ENCODE measurements at places on chromosomes 12 and 14.

GRCh38 chr12:9951026-9951675 is 19.0 kb upstream of the CLEC2A start:
- DNase-seq, result peak; percentile 15

DNA sequence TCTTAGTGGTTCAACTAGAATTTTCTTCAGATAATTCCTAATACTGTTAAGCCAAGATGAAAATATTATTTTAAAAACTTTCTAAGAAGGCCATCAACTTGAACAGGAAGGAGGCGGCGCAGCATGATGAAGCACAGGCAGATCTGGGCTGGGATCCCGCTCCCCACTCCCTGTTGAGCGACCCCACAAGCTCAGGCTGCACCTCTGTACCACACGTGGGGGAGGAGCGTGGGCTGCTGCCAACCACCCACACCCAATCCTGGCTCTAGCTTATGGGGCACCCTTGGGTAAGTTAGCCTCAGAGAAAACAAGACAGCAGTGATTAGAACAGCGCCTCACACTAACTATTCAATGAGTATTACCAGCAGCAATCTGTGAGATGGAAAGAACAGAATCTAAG is 6.0 kb downstream of the MTERF2 start:
- DNase-seq, result no peak

DNA sequence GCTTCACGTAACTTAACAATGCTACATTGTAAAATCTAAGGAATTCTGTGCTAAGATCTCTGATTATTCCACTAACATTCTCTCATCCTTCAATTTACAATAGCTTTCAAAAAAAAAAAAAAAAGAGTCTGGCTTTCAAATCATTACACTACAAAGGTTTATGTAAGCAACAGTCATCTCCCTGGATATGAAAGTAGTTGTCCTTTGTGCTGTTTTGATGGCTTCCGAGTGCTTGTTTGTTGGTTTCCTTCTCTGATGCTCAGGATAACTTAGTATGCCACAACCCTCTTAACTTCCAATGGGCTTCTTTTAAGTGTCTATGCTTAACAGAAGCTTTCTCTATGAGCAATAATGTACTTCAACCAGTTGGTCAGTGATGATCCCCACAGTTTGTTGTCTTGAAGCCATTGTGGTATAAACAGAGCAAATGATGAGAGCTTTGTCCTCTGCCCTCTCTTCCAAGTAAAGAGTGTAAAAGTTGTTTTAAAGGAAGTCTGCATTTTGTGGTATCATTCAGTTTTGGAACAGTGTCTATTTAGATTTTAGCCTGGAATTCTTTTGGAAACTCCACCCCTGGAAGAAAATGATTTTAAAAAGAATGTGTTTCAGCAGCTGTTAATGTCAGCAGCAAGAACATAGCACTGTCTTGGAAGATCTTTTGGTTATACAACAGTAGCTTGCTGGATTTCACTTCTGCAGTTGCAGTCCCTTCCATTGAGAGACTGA is 396.1 kb upstream of the RGS6 start:
- no peak for DNase-seq

DNA sequence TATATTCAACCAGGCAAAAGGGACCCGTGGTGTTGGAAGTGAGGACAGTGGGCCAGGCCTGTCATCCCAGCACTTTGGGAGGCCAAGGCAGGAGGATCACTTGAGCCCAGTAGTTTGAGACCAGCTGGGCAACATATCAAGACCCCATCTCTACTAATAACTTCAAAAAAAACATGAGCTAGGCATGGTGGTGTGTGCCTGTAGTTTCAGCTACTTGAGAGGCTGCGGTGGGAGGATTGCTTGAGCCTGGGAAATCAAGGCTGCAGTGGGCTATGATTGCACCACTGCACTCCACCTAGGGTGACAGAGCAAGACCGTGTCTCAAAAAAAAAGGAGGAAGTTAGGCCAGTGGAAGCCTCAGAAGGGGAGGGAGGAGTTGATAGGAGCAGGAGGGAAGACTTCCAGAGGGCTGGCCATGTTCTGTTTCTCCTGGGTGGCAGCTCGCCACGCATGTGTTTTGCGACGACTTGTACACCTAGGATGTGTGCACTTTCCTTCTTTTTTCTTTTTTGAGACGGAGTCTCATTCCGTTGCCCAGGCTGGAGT is 10.1 kb downstream of the SLC25A29 start:
- DNase-seq, result no peak

DNA sequence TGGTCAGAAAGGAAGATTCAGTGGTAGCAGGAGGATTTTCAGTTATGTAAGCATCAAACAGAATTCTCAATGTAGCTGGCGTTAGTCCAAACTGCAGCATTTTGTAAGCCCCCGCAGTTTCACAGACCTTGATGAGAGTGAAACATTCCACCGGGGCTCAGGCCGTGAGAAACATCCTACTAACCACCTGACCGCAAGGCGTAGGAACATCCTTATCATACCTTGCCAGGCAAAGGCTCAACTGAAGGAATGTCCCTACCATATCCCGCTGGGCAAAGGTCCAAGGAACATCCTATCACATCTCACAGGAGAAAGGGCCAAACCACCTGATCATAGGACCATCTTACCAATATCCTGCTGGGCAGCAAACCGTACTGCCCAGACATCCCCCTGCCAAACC is 624.8 kb upstream of the TMEM132C start:
- no peak for DNase-seq

DNA sequence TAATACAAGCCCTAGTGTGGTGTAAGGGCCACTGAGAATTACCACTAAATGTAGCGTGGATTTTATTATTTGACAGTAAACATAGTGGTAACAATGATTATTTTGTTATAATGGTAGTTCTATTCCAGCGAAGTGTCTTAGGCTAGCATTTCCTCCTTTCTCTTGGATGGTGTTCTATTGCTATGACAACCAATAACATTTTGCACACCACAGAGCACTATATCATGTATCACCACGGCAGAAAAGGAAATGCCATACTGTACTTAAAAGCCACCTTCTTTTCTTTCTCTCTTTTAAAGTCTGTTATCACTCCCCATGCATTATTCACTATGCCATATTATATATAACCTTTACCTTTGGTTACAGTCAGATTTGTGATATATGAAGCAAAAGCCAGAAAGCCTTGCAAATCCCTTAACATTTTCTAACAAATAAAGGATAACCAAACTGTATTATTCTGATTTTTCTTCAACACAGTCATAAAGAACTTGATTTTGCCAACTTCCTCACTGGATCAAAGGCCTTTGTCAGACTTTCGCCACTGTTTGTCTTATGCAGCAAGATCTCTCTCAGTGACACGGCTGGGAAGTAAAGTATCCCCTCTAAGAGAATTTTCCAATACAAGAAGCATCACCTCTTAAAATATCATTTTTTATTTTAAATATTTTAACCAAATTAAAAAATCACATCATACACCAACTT is 195.8 kb downstream of the FOXN3 start:
- DNase-seq, result no peak

DNA sequence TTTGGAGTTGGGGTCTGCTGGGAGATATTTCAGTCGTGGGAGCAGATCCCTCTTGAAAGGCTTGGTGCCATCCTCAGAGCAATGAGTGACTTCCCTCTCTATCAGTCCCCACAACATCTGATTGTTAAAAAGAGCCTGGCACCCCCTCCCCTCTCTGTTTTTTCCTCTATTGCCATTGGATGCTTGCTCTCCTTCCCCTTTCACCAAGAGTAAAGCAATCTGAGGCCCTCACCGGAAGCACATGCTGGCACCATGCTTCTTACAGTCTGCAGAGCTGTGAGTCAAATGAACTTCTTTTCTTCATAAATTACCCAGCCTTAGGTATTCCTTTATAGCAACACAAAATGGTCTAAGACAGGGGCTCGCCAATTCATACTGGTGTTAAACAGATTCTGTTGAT is 99.1 kb upstream of the CCND2 start:
- no peak for DNase-seq

Measured in stimulated activated CD4-positive, alpha-beta T cell treated with anti-CD3 and anti-CD28 coated beads, Interleukin-4, amount 100 ng/mL, for 24 hours (primary cell).